HT1080 (cell line): ENCODE measurements at places on chromosomes 5 and 9. TPM values are rescaled to one million over a fixed set of nuclear protein-coding genes. Genes with fewer than 3 reads are reported as not detected.

- DNase-seq = peak; percentile 1
Observed at GRCh38 chr9:20701060-20701459, 17.0 kb downstream of the FOCAD start.

GRCh38 chr5:154044581-154044980 is 5.8 kb downstream of the MFAP3 start:
- no peak for DNase-seq

GRCh38 chr9:33817327-33818166 is 587 bp downstream of the UBE2R2 start:
- peak; percentile 79 for DNase-seq

- no peak for DNase-seq
Observed at GRCh38 chr9:98986866-98987651, 43.4 kb downstream of the COL15A1 start.

- no peak for DNase-seq
Observed at GRCh38 chr5:89728750-89729149, 680.8 kb downstream of the CETN3 start.

DNA sequence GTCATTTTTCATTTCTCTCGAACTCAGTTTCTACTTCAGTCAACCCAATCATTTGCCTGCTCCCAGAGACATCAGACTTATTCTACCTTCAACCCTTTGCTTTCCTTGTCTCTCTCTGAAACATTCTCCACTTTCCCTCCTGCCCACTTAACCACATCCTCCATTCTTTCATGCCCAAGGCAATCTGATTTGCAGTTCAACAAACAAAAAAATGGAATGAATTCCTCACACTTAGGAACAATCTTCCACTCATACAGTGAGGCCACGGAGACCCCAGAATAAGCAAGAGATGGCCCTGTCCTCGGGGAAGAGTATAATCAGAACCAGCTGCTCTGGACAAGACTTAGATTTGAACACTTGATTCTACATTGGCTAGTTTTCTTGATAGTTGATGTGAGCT is 180.5 kb downstream of the RFK start:
- DNase-seq = peak; percentile 42

GRCh38 chr9:120891884-120892747 is 15.1 kb upstream of the PHF19 start:
- no peak for DNase-seq

- no peak for DNase-seq
Observed at GRCh38 chr5:62938927-62939326, 360.3 kb downstream of the LRRC70 start.

DNA sequence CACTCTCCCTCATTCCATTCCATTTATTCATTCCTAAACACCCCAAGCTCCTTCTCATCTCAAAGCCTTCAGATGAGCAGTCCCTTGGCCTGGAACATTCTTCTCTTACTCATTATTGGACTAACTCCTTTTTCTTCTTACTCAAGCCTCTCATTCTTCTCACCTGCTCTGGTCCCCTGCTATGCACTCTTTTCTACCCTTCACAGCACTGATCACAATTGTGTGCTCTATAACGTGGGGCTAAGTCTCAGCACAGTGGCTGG is 212.4 kb downstream of the MAPKAP1 start:
- peak; percentile 56 for DNase-seq

GRCh38 chr5:158026304-158027031 is 167.5 kb upstream of the CLINT1 start:
- DNase-seq = no peak

DNA sequence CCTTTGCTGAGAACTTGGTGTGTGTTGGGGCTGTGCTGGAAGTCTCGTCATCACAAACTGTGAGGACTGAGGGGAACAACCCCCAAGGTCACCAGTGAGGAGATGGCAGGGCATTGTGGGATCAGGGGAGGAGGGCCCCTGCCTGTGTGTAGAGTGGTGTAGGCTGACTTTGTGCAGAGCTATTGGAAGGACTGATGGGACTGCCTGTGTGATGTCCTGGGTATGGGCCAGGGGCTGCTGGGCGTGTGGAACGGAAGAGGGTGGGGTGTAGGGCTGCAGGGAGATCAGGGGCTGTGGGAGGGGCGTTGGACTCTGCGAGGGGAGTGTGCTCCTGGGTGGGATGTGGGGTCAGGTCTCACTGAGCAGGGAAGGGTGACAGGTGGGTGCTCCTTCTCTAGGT is 3.6 kb downstream of the WNK2 start:
- DNase-seq = no peak

DNA sequence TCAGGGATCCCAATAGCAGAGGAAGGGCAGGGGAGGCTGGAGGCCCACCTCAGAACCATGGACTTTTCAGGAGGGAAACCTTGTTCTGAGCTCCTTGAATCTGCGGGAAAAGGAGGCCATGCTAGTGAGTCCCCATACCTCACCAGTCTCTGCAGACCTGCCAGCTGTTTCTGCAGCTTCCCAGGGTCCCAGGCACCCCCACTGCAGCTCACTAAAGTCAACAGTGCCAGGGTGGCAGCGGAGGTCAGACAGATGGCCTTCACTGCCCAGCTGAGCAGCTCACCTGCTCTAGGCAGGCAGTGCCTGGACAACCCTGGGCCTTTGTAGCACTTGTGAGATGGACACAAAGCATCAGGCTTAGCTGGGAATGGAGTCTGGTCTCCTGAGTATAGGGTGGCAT is 4.4 kb upstream of the SLC27A4 start:
- no peak for DNase-seq

GRCh38 chr9:84002344-84002743 is 21.7 kb downstream of the RMI1 start:
- no peak for DNase-seq

GRCh38 chr5:53463909-53464621 is 16.4 kb upstream of the FST start:
- DNase-seq = peak; percentile 46

DNA sequence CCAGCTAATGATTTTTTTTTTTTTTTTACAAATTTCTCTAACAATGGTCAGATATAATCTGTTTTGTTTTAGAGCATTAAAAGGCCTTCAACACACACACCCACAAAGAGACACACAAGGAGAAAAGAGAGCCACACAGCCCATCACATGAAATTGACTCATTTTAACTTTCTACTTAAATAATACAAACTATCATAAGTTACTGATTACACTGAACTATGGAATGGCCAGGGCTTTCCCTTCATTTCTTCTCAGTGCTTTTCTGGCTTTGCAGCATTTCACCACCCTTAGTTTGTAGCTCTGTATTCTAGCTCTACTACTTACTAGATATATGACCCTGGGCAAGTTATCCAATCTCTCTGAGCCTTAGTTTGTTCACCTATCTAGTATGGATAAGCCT is 13.2 kb downstream of the REEP5 start:
- DNase-seq = no peak

DNA sequence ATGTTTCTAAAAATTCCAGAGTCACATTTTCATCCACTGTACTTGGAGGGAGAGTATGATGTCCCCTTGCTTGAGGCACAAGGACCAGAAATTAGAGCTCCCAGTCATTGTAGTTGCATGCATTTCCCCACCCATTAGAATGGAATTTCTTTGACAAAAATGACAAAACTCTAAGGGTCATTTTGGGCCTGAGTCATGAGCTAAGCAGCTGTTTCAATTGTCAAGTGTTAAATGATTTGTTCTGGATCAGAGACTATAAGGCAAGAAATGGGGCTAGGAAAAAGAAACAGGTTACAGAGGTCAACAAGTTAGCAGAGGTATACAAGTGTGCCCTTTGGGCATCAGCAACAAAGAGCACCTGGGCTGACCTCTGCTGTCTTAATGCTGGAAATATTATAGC is 131.2 kb upstream of the IQGAP2 start:
- DNase-seq = no peak

DNA sequence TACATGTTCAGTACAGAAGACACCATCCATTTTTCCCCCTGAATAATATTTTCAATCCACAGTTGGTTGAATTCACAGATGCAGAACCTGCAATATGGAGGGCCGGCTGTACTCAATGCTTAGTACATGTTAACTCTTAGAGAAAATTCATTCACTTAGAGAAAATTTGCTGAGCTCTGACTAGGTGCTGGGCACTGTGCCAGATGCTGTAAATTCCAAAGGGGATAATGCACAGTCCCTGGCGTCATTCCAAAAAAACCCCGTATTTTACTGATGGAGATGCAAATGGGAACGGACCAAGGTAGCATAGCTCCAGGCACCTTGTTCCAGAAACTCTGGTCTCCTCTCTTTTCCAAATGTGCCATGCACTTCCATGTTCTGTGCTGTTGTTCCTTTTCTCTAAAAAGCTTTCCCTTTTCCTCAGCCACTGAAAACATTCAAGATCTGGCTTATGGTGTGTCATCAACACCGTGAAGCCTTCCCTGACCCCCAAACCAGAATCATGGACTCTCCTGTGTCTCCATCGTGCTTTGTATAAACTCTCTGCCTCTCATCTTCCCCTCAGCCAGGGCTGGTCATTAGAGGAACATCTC is 55.7 kb upstream of the COL15A1 start:
- no peak for DNase-seq

DNA sequence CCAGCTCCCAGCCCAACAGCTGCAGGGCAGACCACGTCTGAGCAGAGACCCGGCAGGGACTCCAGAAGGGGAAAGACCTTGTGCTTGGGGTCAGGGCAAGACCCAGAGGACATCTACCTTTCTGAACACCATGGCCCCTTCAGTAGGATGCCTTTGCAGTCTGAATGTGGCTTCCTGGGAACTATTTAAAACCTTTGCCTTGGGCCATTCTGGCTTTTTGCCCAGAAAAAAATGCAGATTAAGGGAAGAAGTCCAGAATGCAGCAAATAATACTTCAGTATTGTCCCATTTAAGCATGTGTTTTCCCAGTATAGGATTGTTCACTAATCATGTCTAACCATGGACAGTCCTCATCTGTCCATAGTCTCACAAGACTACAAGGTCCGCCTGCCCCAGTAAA is 67.5 kb upstream of the ERCC6L2 start:
- DNase-seq = no peak

DNA sequence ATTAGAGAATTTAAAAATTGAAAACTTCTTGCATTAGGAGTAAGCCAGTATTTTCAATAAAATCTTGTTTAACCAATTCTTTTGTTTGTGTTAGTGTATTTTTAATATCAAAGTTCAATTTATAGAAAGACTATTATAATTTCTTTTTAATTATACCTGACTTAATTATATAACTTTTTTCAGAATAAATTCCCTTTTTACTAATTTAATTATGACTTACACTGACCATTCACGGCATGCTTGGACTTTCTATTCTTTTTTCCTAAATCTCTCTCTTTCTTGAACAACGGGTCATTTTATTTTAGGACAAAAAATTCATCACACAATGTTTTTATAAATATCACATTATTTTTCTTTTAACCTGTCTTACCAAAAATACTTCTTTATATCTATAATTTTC is 555.3 kb upstream of the PTGER4 start:
- DNase-seq = no peak

DNA sequence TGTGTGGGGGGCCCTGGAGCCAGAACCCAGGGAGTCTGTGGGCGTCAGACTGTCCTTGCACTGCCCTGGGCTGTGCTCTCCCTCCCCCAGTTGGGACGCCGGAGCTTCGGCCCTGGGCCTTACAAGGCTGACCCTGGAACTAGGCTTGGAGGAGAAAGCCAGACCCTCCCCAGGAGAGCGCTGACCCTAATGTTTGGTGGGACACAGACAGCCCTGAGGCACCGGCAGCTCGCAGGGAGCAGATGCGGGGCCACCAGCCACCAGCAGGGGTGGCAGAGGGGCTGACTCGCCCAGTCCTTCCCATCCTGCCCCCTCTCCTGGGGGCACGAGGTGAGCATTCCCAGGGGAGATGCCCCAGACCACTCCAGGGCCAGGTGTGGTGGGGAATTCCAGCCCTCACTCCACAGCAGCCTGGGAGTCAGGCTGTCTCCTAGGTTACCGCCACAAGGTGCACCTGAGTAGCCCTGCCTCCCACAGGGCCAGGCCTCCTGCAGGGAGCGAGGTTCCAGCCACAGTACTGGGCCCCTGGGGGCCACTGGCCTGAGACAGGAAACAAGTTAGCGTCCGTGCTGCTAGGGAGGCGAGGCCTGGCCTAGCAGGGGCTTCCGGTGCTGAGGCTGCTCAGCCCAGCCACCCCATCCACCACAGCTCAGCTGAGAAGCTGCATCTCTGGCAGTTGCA is 134.6 kb downstream of the OLFM1 start:
- no peak for DNase-seq

DNA sequence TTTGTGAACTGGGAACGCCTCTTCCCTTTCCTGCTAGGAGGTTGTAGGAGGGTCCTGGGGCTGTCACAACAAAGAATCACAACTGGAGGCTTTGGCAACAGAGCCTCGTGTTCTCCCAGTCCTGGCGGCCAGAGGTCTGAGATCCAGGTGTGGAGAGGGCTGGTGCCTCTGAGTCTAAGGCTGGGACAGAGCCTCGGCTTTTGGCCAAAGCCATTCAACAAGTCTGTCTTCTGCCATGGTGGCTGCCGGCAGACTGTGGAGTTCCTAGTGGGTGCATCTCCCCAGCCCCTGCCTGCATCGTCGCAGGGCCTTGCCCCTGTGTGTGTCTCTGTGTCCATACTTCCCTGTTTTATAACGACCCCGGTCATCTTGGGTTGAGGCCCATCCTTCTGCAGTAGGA is 9.5 kb upstream of the IRX4 start:
- no peak for DNase-seq

DNA sequence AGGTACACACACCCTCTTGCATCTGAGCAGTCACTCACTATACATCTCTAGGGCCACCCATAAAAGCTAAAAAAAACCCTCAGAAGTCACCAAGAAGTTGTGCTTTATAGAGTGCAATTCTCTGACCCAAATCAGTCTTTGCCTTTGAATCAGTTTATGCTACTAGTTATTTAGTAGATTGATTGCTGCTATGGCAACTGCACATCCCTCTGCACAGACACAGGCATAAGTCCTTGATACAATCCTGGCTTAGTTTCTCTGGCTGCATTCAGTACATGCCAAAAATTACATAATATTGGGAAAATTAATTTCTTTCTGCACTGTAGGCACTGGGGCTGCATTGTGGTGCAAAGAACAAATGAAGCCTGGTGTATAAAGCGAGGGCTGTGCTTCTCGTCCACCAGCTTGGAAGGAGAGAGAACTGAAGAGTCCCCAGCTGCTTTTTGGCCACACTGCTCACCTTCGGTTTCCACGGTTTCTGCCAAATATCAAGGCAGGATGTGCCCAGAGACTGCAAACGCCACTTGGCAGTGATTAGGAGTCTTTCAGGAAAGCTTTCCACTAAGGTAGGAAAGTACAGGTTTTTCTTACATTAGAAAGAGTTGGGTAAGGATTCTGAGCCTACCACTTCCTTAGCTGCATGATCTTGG is 258.4 kb downstream of the ELAVL2 start:
- DNase-seq = no peak

- peak; percentile 8 for DNase-seq
Observed at GRCh38 chr9:20884985-20885593, 146.4 kb downstream of the HACD4 start.

- DNase-seq = peak; percentile 76
Observed at GRCh38 chr5:93273176-93273575, 307.8 kb downstream of the NR2F1-AS1 start.

ZFP2 gene
- total RNA-seq = not detected in 2 replicates

PRRC2B gene
- 35.6 and 49.9 TPM in 2 replicates for total RNA-seq

TAF11L2 gene
- not detected in 2 replicates for total RNA-seq

TMEM174 gene
- not detected in 2 replicates for total RNA-seq

IL11RA gene
- total RNA-seq = 4.8 and 6.2 TPM in 2 replicates

LECT2 gene
- not detected in 2 replicates for total RNA-seq

NRG2 gene
- total RNA-seq = 9.2 and 10.4 TPM in 2 replicates
